ENCODE measurements at places on chromosomes 4 and X.

GRCh38 chr4:85391589-85392410, 83.2 kb upstream of the ARHGAP24 start:
- no peak for DNase-seq

GRCh38 chr4:139844057-139844456, 178.4 kb downstream of the MGST2 start:
- DNase-seq, result no peak

DNA sequence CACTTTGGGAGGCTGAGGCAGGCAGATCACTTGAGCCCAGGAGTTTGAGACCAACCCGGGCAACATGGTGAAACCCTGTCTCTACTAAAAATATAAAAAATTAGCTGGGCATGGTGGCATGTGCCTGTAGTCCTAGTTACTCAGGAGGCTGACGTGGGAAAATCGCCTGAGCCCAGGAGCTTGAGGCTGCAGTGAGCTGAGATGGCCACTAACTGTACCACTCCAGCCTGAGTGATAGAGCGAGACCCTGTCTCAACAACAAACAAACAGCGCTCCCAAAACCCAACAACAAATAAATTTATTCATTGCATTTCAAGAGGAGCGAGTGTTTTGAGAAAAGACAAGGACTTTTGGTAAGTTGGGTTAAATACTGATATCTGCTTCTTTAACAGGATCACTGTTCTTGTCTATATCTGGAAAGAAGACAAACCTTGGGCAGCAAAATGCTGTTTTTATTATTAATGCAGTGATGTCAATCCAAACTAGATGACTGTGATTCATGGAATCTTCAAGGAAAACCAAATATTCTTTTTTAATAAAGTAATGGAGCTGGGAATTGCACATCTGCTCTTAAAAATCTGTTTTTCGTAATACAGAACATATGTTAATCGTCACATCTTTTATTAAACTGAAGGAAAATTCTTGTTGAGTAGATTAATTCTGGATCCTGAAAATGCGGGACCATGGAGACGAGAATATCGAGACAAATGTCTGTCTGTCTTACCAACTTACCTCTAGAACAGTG, 90.8 kb upstream of the LIMCH1 start:
- no peak for DNase-seq

DNA sequence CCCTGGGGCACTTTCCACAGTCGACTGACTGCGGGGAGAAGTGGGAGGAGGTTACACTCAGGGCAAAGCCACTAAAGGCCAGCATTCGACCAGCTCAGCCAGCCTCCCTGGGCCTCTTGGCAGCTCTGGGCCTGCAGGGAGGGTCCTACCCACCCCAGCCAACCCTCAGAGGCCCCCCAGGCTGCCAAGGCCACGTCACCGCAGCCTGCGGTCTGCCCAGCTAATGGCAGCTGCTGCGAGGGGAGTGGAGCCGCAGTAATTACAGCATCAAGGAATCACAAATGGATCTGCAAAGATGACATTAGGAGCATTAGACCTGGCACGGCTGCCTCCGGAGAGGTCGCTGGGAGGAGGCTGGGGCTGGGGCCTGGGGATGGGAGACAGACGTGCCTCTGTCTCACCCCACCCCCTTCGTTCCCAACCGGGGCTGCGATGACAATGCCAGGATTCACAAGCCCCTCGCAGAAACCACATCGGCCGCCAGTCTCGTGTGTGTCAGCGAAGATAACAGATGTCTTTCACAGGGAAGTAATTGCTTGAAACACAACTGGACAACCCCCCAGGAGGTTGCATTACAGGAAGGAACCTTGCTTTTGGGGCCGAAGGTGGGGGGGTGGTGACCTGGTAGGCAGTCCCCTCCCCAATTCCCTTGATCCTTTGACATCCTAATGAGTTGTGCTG, 367.6 kb downstream of the BCOR start:
- DNase-seq, result no peak

DNA sequence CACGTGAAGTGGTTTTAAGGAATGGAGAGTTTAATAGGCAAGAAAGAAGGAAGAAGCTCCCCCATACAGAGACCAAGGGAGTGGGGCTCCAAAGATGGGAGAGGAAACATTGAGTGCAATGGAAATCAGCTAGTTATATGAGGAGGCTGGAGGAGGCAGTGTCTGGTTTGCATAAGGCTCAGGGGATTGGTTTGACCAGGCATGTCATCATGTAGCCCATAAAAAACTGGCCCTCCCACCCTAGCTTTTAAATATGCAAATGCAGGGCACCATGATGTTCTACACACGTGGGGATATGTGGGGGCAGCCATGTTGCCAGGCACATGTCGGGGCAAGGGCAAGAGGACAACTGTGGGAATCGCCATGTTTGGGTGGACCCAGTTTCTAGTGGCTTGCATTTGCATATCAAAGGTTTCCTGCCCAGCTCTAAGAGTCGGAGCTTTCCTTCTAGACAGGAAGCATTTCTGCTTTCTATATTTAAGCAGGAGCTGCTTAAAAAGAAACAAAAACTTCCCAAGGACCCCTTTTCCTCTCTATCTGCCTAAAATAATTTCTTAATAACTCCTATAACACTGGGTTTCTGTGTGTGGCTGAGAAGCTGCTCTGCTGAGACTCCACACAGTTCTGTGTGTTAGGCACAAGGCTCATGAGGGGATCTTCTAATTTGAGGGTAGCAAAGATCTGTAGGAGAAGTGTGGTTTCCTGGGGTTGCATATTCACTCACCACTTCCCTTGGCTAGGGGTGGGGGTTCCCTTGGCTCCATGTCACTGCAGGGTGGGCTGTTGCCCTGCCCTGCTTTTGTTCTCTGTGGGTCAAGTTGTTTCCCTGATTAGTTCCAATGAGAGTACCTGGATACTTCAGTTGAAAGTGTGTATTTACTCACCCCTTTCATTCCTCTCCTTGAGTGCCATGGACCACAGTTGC, 113.5 kb downstream of the VSIG4 start:
- DNase-seq, result no peak

GRCh38 chrX:129762448-129762847, 17.3 kb upstream of the SASH3 start:
- DNase-seq, result no peak

DNA sequence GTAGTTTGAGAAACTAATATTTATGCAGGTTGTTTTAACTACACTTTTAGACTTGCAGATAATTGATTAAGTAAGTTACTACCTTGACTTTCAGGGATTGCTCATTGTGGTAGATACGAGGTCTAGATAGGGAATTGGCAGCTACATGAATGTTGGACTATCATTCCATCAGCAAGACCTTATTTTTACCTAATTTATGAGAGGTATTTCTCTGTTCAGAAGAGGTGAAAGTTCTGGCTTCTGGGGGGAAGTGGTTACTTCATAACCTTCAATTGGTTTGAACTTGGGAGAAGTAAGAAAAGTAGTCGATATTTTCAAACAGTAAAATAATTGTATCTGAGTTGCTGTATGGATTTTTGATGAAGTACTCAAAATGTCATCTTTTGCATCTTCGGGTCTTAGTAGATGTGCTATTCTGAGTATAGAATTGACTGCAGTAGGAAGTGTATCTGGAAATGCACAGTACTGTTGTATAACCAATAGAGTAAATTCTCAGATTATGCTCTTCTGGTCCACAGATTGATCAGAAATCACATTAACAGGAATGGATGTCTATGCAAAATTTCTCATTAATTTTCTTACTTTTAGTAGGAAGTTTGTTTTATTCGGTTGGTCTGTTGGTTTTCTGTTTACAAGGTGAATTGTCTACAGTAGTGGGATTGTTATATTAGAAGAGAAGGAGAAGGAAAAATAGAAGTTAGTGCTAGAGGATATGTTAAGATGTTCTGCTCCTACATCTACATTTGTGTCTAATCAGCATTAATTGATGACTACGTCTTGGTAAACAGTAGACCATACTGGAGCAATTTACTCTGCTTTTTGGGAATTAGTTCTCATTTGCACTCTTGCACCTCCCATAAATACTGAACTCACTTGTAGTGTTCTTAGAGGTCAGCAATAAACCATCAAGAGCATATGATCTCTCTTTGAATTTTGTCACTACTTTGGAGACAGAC, 3.0 kb downstream of the NFKB1 start:
- DNase-seq, result no peak

DNA sequence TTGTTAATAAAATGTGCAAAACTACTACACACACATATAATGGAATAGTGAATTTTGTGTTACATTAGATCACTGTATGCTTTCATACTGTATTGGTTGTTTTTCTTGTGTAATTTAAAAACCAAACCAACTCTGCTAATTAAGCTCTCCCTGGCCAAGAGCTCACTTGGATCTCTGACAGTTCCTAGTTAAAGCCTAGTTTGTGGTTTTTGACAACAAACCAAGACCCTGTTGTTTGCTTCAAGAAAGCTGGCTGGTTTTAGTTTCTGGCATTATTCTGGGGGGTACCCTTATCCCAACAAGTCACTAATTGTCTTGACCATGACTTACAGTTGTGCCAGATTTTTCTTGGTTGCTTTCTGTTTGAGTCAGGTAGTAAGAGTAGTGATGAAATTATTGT, 121.4 kb upstream of the CXorf66 start:
- no peak for DNase-seq

- DNase-seq, result no peak
Observed at GRCh38 chr4:142559986-142560385, 286.1 kb downstream of the INPP4B start.

DNA sequence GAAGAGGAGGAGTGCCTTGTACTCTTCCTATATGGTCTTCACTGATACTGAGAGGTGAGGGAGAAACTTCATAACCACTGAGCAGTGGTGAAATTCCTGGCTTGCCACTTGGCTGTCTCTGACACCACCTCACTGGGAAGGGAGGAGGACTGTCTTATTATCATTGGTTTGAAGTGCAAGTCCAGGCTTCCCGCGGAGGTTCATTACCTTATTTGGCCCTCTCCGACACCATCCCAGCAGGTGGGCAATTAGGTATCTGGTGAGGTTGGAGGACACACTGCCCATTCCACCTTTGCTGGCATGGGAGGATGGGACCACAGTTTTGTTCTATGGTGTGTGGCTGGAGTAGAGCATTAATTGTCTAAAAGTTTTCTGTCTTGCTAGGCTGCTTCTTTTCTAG, 206.1 kb downstream of the LHFPL1 start:
- DNase-seq, result no peak

DNA sequence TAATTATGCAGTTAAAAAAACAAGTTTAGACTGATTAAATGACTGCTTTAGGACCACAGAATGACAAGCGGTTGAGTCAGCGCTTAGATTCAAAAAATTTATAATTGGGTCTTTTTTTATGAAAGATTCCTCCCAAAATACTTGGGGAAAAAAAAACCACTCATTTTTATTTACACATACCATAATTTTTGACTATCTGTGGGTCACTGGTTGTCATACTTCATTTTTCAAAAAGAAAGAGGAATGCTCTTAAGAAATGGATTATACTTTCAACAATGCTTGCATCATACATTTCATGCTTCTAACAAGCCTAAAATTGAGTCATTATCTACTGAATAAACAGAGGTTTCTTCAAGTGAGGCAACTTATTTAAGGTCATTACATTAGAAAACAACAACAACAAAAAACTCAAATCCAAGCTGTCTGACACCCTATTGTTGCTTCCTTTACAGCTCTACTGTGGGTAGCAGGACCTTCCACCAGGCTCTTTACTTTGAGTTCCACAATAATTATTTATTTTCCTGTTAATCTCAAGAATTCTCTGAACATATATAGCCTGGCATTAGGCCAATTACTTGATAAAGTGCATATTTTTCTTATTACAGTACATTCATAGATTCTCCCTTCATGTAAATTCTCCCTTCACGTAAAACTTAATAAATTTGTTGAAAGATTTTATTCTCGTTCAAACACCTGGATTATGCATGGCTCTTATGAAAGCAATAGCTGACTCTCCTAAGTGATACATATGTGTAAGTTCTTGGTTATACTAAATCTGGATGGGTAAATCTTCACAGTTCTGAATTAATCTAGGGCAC, 445.5 kb downstream of the PCDH10 start:
- DNase-seq, result no peak

GRCh38 chr4:26239801-26240200, 81.0 kb upstream of the RBPJ start:
- DNase-seq, result no peak

GRCh38 chrX:39456894-39457604, 640.7 kb downstream of the BCOR start:
- DNase-seq, result no peak

GRCh38 chrX:63747331-63747730, 37.7 kb downstream of the ARHGEF9 start:
- no peak for DNase-seq

- no peak for DNase-seq
Observed at GRCh38 chr4:152321398-152321797, 214.5 kb downstream of the FBXW7 start.

GRCh38 chr4:185585211-185585610, 49.9 kb upstream of the PDLIM3 start:
- no peak for DNase-seq

DNA sequence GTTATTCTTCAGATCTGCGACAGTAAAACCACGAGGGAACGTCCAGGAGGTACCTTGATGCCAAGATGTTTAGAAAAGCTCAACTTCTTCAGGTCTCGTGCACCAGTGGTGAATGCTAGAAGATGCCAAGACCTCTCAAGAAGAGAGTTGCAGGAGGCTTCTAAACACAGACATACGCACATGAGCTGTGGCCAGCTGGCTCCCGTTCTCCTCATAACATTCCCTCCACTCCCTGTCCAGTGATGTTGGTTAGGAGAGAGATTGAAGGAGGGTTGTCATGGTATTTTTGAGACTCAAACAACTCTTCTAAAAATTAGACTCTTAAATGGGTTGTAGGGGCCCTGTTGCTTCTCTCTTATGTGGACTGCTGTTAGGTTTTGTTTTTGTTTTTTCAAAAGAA, 184.3 kb downstream of the QDPR start:
- DNase-seq, result no peak

GRCh38 chr4:114694770-114695169, 96.2 kb downstream of the UGT8 start:
- no peak for DNase-seq

DNA sequence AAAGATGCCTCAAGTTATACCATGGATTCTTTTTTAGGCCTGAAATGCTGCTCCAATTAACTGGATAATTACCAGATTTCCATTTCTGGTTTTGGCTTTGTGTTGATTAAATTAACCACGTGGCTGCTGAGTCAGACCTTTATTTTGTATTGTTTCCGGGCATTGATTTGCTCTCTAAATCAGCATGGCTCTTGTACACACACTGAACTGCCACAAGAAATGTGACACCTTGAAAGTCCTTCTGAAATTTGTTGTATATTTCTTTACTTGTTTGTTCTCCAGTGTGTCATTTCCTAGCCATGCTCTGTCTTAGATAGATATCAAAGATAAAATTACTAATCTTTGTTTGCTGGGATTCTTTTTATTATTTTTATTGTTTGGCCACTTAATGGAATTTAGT, 11.7 kb downstream of the MTTP start:
- peak; percentile 63 for DNase-seq
